Activated CD8-positive, alpha-beta T cell treated with anti-CD3 and anti-CD28 coated beads, Interleukin-2, amount 10 ng/mL, durations not matched to agents 7 days and 5 days (primary cell): ENCODE measurements at places on chromosomes 12 and 14.
A peak's percentile ranks its signal among the peaks of the same experiment; 100 is the strongest.

GRCh38 chr12:84764001-84764400, 148.6 kb downstream of the SLC6A15 start:
- DNase-seq, result no peak

DNA sequence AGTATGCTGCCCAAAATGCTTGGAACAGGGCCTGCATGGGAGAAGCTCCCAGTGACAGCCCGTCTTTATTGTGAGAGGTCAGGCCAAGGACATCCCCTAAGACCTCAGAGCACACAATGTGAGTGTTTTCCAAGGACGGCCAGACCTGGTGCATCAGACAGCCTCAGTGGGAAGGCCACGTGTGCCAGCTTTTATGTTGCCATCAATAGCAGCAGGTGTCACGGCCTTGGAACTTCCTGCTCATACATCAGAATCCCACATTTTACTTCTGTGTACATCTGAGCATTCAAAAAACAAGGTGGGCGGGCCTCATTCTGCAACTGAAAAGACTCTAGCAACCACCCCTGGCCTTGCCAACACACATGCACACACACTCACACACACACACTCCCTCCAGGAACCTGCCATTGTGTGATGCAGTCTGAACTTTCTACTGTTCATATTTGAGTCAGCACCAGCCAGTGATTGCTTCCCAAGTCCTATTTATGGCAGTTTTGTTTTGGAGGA, 753.1 kb upstream of the TBX3 start:
- DNase-seq, result no peak

DNA sequence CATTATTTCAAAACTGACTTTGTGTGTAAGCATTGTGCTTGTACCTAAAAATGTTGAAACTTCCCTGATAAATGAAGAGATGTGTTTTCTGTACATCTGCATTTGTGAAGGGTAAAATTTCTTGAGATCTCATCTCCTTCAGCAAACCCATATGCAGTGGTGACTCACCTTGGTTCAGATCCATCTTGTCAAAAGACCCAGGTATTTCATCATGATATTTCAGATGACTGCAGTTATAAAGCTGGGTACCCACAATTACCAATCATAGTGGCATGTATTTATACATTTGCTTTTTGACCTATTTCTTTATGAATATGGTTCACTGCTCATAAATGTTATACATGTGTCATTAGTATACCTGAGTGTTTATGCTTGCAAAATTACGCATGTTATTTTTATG, 1213.6 kb downstream of the GALC start:
- DNase-seq, result no peak

DNA sequence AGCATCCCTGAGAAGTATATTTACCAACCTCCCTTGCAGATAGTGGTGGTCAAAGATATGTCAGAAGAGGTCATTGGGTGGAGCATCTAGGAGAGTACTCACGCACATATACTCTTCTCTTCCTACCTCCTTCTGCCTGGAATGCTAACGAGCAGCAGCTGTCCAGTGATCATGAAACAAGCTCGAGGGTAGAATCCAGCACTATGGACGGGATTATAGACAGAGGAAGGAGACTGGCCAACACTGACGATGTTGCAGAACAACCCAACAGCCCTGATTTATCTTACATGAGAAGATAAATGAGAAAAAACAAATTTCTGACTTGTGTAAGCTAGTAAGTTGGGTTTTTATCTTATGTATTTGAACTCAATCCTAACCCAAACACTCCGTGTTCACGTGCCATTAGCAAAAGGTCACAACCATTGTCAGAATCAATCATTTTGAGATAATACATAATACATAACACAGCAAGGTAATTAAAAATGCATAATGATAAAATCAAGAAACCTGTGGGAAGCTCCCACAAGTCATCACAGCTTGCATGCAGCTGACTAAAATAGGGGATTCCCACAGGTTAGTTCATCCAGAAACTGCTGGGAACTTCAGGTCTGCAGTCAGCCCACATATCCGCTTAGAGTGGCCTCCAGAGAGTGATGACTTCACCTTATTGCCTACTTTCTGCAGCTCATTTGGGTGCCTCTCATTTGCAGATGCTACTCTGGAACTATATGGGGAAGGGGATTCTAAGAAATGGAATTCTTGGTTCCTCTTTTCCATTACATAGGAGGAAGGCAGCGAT, 36.3 kb upstream of the STK38L start:
- DNase-seq, result no peak

DNA sequence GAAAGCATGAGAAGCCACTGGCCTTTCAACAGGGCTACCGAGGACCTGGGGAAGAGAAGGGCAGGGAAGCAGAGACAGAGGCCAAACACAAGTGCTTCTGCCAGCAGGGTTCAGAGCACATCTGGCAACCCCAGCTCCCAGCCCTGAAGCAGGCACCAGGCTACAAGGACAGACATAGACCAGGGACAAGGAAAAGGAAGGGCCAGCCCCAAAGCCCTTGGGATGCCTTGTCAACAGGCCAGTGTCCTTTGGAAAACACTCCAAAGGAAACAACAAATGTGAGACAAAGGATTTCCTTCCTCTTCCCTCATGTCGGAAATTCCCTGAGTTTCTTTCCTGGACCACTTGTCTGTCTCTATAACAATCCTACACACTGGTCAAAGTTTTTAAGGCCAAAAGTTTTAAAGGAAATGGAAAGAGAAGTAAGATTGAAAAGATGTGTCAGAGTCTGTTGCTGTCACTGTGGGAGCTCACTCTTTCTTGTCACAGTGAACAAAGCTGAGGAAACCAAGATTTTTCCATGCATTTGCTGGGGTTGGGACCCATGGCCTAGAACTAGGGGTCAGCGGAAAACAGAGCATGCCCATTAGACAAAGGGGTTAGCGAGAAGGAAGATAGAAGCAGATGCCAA, 59.4 kb downstream of the TTC9 start:
- DNase-seq, result no peak

- no peak for DNase-seq
These were observed 47.0 kb downstream of the C12orf50 start for GRCh38 chr12:87982208-87982607.

- DNase-seq, result peak; percentile 86
These were observed 8.3 kb downstream of the PROX2 start for GRCh38 chr14:74867673-74868072.

- DNase-seq, result no peak
These were observed 18.2 kb downstream of the DIO3 start for GRCh38 chr14:101579372-101580080.

DNA sequence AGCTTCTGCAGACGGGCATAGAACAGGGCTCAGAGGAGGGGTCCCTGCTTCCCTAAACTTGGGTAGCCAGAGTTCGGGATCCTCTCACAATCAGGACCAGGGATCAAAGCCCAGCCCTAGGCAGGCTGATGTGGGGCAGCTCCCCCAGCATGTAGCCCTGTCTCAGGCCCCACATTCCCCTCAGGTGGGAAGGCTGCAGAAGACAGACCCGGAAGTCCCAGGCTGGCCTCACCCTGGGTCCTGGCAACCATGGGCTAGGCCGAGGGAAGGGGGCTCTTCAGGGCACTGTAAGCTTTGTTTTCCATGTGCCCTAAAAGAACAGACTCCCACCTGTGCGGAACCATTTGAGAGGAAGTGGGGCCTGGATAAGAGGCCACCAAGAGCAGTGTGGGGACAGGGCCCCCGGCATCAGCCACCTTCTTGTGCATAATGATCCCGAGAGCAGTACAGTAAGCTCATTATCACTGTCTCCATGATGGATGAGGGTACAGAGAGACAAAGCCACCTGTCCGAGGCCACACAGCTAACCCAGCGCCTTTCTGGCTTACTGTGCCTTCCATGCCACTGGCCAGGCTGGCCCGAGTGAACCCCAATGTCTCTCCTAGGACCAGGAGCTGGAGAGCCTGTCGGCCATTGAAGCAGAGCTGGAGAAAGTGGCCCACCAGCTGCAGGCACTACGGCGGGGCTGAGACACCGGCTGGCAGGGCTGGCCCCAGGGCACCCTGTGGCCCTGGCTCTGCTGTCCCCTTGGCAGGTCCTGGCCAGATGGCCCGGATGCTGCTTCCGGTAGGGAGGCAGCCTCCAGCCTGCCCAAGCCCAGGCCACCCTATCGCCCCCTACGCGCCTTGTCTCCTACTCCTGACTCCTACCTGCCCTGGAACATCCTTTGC, 11.5 kb downstream of the CHGA start:
- DNase-seq, result no peak

DNA sequence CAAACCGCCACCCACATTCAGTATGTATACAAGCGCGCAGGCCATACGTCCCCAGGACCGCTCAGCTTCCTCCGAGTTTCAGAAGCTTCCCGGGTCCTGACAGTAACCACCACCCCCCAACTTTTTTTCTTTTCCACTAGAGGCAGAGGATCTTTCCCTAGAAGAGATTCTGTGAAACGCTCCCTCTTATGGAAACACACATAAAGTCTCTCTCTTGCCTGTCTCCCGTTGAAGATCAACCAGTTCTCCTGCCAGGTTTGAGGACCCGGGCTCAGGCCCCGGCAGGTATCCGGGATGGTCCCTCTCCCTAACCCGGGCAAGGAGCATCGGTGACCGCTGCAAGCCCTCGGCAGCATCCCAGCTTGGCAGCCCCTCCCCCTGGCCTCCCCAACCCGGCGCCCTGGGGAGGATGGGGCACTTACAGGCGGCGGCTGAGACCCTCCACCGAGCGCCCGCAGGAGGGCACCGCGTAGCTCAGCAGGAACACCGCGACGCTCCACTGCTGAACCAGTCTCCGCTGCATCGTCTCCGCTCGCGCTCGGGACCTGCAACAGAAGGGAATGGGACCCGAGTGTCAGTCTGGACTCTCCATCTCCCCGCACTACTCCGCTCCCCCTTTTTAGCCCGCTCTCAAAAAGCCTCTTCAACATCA, 3.4 kb downstream of the PTHLH start:
- no peak for DNase-seq

GRCh38 chr12:12979126-12979525, 20.9 kb downstream of the HEBP1 start:
- no peak for DNase-seq

DNA sequence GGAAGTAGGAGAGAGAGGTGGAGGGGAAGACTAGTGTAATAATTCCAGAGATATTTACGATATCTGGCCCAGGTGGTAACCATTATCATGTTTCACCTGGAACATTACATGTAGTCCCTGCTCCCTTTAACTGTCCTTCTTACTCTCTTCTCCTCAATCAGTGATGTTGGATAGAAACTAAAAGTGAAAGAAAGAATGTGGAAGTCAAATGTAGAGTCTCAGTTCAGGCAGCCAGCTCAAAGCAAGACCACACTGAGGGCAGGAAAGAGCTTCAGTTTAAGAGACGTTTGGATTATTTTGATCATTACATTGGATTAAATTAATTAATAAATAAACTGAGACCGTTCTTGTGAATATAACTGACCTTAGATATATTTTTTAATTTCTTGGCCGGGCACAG, 594.4 kb downstream of the FLRT2 start:
- DNase-seq, result no peak

- no peak for DNase-seq
These were observed 21.7 kb downstream of the ZDHHC22 start for GRCh38 chr14:77119851-77120250.

DNA sequence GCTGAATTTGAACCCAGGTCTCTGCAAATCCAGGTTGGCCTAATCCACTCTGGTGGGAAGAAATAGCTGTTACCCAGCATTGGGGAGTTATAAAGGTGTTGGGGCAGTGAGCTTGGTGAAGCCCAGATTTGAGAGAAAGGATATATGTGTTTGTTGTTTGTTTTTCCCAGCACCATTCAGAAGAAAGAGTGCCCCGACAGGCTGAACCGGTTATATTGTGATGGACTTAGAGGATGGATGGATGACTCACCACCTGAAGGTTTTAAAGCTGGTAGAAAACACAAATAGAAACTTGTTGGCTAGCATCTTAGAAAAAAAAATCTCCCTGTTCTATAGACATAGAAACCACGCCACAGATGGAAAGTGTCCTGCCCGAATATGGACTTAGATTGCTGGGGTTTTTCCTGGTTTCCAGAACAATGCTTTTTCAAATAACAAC, 404.6 kb downstream of the MED13L start:
- no peak for DNase-seq

GRCh38 chr14:22878271-22879246, 4.5 kb upstream of the REM2 start:
- no peak for DNase-seq

DNA sequence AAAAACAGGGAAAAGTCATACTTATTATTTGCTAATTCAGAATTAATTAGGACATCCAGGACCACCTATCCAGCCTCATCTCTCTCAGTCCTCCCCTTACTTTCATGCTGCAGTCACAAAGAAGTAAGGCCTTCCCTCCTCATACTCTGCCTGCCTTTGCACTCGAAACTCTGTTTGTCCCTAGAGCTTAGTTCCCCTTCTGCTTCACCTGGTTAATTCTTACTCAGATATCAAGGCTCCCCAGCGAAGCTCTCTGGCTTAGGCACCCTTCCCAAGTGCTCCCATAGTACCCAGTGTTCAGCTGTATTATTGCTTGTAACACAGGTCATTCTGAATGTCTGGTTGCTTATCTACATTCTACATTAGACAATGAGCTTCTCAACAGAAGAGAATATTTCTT, 81.3 kb downstream of the ERGIC2 start:
- DNase-seq, result no peak

DNA sequence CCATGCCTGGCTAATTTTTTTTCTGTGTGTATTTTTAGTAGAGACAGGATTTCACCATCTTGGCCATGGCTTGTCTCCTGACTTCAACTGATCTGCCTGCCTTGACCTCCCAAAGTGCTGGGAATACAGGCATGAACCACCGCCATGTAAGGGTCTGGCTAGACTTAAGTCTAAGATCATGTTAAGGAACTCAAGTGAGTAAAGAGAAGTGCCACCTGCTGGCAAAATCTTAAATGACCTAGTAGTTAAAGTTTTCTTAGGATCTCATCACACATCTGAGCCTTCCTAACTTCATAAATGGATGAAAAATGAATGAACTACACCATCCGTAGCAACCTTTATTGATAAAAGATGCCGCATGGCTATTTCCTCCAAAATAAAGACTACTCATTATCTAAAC, 1.7 kb upstream of the C12orf56 start:
- DNase-seq, result no peak

DNA sequence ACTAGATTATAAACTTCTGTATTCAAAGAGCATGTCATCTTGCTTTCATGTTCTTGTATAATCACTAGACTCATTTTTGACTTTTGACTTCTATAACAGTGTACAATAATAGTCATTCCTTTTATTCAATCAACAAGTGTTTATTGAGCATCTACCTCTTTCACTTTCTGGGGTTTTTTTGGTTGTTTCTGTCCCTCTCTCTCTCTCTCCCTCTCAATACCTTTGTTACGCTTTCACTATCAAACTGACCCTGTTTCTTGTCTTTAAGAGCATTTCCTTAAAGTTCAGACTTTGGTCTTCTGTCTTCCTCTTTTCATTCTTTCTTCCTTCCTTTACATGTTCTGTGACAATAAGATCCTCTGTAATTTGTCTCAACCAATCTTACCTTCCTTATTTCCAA, 49.5 kb downstream of the GPR137C start:
- no peak for DNase-seq
